ENCODE measurements at places on chromosomes 12 and 14.
A peak's percentile ranks its signal among the peaks of the same experiment; 100 is the strongest.

- peak; percentile 95 for ATAC-seq
Measured at GRCh38 chr14:71267007-71267513, 359.8 kb downstream of the PCNX1 start.

- ATAC-seq = no peak
Measured at GRCh38 chr12:22796941-22797630, 172.1 kb downstream of the ETNK1 start.

DNA sequence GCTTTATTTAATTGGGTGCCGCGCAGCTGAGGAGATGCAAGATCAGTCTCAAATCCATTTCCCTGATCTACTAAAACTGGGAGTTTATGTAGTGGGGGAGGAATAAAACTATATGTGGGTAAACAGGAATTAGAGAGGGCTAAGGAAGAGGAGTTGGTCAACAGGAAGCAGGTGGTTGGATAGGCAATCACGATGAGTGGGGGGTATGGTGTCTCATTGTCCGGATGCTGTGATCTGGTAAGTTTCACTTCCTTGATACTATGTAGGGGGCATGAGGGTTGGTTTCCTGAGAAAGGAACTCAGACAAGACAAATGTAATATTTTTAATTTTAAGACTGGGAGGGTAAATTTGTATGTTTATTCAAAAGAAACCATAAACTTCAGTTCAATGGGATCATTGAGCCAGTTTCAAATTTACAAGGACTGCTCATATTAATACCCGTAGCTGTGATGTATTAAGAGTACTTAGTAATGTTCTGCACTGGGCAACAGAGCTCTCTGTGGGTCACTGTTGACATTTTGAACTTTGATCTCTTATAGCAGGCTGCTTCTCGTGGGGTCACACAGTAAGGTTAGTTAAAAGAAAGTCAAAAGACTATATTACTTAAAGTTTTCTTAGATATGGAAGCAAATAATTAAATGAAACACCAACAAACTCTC, 786.2 kb upstream of the FBXO33 start:
- ATAC-seq = no peak

DNA sequence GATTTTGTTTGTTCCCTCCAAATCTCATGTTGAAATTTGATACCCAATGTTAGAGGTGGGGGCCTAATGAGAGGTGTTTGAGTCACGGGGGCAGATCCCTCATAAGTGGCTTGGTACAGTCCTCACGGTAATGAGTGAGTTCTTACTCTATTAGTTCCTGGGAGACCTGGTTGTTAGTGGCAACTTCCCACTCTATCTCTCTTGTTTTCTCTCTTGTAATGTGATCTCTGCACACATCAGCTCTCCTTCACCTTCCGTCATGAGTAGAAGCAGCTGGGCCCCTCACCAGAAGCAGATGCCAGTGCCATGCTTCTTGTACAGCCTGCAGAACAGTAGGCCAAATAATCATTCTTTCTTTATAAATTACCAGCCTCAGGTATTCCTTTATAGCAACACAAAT, 29.6 kb upstream of the KCNK10 start:
- ATAC-seq = no peak

GRCh38 chr12:14395074-14395778, 29.7 kb downstream of the ATF7IP start:
- ATAC-seq = peak; percentile 22

DNA sequence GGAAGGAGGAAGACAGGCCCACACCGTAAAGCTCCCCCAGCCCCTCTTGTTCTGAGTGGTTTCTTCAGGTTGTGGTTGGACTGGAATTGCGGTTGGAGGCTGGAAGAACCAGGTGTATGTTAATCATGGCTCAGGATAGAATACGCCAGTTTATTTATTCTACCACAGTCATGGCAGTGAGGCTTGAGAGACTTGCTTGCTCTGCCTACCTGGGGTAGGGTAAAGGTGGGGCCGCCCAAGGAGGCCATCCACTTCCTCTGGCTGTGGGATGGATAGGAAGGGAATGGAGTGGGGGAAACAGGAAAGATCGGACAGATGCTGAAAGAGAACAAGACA, 8.1 kb downstream of the SHMT2 start:
- ATAC-seq = no peak

GRCh38 chr12:6823182-6824084, 1.8 kb downstream of the GPR162 start:
- ATAC-seq = no peak

GRCh38 chr14:94682061-94682516, 69.9 kb downstream of the SERPINA3 start:
- no peak for ATAC-seq

DNA sequence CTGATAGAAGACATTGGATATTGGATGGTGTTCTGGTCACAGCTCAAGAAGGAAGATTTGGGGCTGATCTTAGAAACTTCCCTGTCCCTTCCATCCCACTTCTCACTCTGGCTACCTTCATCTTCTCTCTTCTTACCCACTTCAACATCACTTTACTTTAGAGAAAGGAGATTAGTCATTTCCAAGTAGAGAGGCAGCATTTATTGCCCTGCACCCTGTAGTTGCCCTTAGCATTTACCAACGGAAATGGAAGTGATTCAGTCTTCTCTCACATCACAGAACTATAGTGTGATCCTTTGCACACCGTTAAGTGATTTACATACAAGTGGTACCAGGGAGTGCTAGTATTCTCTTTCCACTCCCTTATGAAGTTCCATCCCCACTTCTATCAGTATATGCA, 52.4 kb downstream of the PHLDA1 start:
- peak; percentile 81 for ATAC-seq

GRCh38 chr12:8554451-8555195, 13.9 kb upstream of the CLEC4E start:
- no peak for ATAC-seq

DNA sequence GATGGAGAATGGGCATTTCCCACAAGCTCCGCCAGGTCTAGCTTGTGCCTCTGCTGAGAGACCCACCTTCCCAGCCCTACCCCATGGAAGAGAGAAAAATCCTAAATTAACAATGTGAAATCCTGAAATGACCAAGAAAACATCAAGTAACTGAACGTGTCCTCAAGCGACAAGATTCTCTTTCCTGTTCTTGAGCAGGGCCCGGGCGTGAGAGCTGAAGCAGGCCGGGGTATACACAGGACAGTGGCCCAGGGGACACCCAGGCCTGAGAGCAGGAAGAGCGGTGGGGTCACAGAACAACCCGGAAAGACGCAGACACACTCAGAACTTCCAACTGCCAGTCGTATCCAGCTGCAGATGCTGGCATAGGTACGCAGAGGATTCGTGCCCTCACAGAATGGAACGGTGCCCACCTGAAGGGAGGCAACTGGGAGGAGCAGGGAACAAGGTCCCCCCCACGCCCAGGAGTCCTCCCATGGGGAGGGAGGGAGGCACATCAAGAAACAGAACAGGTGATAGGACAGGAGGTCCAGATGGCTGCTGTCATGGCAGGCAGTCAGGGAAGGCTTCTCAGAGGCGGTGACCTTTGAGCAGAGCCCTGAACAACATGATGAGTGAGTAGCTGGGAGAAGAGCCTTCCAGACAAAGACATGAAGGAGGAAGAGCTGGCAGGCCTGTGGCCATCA, 9.1 kb downstream of the RIMBP2 start:
- ATAC-seq = no peak

DNA sequence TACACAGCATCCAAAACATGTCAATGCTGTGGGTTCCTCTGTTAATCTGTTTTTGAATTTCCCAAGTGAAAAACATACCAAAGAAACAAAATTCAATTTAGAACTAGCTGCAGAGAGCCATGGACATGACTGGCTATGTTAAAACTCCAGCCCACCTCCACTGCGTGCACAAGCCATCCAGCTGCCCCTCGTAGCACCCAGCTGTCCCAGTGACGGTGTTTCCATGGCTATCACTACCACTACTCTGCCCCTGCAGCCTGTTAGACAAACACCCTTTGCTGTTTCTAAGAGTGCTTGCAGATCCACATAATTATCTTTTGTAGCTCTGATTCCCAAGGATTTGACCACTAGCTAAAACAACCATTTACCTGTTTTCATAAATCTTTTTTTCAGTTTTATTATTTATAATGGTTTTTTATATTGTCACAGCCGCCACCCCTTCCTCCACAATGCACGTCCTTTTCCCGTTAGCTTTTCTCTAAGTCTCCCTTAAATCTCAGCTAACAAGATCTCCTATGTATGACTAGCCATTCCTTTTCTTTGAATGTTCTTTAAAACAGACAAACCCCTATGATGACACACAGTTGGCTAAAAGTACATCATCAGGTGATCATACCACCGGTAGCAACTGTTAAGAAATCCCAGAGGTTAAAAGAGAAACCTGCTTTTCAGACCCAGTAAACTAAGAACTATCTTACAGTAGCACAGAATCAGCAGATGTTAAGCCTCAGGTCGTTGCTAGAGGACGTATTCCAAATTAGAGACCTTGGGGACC, 37.8 kb upstream of the NAA30 start:
- ATAC-seq = no peak

GRCh38 chr12:116433249-116433648, 125.9 kb upstream of the MAP1LC3B2 start:
- no peak for ATAC-seq

- no peak for ATAC-seq
Measured at GRCh38 chr12:92602930-92603623, 99.7 kb upstream of the PLEKHG7 start.

GRCh38 chr12:94560431-94561221, 89.7 kb downstream of the TMCC3 start:
- ATAC-seq = peak; percentile 91

DNA sequence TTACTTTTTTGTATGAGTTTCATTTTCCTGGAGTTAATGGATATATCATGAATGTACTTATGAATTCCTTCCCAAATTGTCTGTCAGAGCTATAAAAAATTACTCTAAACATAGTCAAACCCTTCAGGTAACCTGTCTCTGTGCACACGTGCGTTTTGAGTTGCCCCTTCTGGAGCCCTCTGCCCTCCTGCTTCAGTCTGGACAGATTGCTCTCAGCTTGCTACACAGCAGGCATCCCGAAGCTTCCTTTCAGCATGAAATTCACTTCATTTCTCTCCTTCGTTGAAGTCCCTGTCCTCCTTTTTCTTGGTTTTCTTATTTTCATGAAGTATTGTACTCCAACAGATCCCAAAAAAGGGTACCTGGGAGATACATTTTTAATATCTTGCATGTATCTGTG, 47.3 kb downstream of the FNTB start:
- ATAC-seq = no peak

DNA sequence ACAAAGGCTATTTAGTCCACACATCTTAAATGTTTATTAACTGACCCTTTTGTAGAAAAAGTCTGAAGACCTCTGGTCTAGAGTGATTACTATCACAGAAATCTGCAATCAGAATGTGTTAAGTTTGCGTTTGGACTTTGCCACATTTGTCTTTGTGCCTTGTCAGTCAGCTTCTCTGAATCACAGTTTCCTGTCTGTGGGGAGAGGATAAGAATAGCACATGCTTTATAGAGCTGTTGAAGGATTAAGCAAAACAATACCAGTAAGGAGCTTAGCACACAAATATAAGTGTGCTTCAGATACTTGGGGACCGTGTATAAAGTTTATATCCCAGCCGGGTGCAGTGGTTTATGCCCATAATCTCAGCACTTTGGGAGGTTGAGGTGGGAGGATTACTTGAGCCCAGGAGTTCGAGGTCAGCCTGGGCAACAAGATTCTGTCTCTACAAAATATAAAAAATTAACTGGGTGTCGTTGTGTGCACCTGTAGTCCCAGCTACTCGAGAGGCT, 63.0 kb upstream of the BTG1 start:
- ATAC-seq = peak; percentile 81

DNA sequence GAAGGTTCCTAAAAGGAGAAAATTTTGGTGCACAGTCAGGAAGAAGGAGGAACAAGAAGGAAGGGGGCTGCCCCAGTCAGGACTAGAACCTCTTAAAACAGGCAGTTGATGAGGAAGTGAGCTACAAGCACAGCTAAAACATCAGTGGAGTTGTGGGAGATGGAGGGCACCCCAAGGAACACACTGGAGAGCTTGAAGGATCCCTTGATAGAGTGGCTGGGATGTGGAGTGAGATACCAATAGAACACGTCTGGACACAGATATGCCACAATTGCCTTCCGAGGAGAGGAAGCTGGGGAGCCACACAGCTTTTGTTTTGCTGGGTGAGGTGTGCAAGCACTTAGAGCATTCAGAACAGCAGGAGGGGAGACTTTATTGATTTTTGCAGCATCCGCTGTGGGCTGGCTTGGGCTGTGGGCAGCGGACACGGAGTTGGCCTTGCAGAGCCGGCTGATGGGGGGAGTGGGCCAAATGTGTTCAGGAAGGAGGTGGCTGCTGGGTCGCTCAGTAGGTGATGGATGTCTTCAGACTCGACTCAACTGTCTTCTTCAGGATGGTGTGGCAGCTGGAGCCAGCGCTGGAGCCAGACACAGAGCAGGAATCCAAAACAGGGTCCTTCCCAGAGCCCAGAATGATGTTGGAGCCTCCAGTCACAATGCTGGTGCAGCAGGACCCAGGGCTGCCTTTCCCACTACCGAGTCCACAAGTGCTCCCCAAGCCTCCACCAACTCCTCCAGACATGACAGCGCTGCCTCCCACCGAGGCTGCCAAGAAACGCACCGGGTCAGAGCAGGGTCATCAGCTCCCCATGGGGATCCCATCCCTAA, 4.7 kb upstream of the KRT79 start:
- ATAC-seq = no peak

GRCh38 chr14:73718418-73719251, 4.5 kb upstream of the PNMA1 start:
- ATAC-seq = no peak

DNA sequence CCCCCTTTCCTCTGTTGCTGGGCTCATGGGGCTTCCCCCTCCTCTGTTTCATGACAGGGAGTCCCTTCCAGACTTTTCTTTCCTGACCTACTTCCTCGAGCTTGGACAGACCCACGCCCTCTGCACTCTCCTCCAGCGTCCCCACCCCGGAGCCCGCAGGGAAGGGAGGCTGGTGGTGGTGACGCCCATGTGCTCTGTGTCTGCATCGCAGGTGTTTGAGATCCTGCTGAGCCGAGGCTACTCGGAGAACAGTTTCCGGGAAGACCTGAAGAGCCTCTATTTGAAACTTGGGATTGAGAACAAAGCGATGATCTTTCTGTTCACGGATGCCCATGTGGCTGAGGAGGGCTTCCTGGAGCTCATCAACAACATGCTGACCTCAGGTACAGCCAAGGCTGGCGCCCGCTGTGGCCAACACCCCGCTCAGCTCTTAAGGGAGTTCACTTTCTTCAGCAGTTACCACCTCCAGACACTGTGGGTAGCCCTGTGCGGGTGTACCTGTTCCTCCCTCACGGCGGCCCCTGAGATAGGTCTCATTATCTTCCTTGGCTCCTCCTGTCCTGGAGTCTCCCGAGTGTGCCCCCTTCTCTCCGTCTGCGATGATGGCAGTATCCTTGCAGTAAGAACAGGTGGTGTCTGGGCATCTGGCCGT, 85.6 kb downstream of the CCDC92 start:
- no peak for ATAC-seq

GRCh38 chr14:89406941-89407340, 10.1 kb downstream of the FOXN3 start:
- no peak for ATAC-seq

All from activated T-helper 17 cell treated with anti-CD3 and anti-CD28 coated beads, Interleukin-2, amount 50 U/mL, for 72 hours (primary cell).